ENCODE measurements at places on chromosomes 16 and 17. TPM values are rescaled to one million over a fixed set of nuclear protein-coding genes. Genes with fewer than 3 reads are reported as not detected.

DNA sequence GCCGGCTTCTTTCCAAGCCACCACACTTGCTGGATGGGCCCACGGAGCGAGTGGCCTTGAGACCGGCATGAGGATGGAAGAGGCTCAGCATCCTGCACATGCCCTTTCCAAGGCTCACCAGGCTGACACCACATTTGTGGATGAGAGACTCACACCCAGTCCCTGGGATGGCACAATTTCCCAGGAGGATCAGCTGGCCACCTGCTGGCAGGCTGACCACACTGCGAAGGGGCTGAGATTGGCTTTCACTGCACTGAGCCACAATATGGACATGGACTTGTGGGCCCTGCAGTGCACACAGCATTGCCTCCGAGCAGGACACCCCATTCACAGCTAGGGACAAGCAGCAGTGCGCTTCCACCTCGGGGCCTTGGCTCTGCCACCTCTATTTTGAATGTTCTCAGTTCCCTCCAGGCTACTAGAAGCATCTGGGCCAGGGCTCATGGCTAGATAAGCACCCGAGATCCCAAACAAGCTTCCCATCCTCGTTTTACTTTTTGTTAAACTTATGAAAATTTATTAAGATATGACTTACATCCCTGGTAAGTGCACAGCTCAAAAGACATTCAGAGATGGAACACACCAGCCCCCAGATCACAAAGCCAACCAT lies 25.3 kb upstream of the KSR1 start:
- DNase-seq: peak; percentile 74

- DNase-seq: peak; percentile 83
Measured at GRCh38 chr17:50867363-50868139, 1.4 kb upstream of the TOB1 start.

PAM16 gene
- total RNA-seq: 29.5 TPM

CTRB1 gene
- total RNA-seq: not detected

Data from endothelial cell (in vitro differentiated cells).